ENCODE measurements at places on chromosomes 2 and 18. TPM values are rescaled to one million over a fixed set of nuclear protein-coding genes. Genes with fewer than 3 reads are reported as not detected.

- DNase-seq = no peak
These were observed 26.0 kb upstream of the AMMECR1L start for GRCh38 chr2:127911737-127912136.

DNA sequence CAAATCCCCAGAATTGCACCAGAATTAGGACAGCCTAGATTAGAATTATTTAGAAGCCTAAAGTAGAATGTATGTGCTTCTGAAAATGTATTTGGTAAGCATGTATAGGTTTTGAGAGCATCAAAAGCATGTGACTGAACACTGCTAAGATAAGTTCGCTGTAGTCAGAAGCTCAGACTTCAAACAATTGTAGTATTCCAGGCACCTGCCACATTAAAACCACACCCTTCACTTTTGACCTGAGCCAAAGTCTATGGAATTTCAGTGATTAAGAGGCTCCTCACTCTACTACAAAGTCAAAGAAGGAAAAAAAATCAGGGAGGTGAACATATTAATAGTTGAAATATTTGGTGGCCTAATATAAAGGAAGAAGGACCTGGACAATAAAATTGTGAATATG, 8.2 kb downstream of the KCNJ3 start:
- no peak for DNase-seq

The AGAP1 gene
- 20.5 TPM for polyA plus RNA-seq

GRCh38 chr2:61597300-61598289, 59.4 kb upstream of the XPO1 start:
- DNase-seq = no peak

DNA sequence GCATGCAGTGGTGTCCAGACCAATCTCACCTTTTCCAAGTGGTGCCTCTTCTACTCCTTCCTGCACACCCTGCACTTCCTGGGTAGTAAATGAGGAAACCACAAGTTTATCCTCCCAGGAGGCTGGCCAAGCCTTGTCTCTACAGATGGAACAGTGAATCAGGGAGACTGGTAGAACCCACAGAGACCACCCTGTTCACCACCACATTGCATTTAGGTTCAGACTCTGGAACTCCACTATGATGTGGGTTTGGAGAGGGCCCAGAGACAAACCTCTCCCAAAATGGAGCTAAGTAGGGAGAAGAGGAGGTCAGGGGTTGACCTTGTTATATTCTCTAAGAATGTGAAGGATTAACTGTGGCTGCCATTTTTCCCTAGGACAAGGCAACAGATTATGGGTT, 102.8 kb upstream of the FZD7 start:
- no peak for DNase-seq

- no peak for DNase-seq
These were observed 13.8 kb downstream of the MLPH start for GRCh38 chr2:237500681-237501424.

GRCh38 chr2:239475161-239476028, 74.6 kb upstream of the HDAC4 start:
- no peak for DNase-seq

DNA sequence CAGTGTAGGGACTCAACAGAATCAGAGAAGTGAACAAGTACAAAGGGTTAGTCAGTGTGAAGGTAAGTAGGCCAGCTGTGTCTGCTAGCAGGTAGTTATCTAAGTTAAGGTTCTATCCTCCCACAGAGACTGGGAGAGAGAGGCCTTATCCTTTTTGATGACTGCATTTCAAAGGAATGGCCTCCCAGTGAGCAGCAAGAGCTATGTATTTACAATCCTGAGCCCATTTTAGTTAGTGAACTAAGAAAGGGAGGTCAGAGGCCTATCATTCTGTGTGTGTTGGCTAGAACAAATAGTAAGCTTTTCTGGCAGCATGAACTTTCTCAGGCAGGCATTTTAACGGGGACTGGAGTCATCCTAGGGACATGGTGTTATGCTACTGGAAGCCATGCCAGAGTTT, 182.9 kb downstream of the VWC2L start:
- DNase-seq = no peak

DNA sequence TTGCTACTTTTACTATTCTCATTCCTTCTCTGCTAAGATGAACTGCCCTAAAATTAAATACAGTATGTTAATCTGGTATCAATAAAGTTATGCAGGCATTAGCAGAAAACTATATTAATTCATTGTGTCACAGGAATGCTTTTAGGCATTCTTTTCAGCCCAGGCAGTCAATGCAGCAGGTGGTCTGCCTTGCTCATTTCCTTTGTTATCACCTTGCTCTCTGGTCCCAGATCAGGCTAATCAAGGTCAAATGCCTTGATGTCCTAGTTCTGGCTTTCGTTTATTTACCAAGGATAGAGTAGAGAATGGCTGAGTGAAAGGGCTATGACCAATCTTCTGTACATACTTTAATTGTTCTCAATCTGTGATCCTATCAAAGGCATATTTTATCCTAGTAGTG, 1023.6 kb downstream of the TMEM182 start:
- DNase-seq = no peak

The VSNL1 gene
- 4.8 TPM for polyA plus RNA-seq

DNA sequence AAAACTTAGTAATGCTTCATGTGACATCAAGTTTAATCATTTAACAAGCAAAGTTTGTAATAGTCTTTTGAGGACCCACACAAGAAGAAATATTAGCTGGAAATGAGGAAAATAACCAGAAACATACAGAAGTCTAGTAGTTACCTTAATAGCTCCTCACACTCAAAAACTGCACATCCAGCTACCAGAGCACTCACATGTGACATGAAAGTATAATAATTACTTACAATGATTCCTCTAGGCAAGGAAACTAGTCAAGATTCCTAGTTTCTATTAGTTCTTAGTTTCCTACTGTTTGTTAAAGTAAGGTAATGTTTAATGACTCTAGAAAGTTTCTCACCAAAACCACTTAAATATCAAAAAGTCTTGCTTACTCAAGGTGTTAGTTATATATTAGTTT, 335.8 kb downstream of the RAD51AP2 start:
- no peak for DNase-seq

GRCh38 chr18:2148823-2149222, 422.5 kb downstream of the METTL4 start:
- no peak for DNase-seq
